ENCODE measurements at places on chromosomes 4 and X.

GRCh38 chr4:14241574-14241973 lies 614.0 kb upstream of the BOD1L1 start:
- DNase-seq = no peak
- H3K27ac ChIP-seq = no peak overlapping the region
- no peaks in the 10 kb centered on the region for H3K4me1 ChIP-seq

DNA sequence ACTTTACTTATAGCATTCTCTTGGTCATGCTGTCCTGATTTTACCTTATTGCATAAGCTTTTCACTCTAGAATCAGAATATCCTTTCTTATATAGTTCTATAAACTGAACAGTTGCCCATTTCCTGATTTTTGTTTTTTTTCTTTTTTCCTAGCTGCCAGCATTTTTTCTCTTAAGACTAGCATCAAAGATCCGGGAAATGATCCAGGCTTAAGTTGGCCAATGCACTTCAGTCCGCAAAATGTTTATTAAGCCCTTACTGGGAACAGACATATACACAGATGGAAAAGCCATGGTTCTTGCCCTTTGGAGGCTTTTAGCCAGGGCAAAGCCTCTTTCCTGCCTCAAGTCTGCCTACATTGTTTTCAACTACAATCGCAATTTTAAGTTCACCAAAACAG lies 10.1 kb upstream of the BMP2K start:
- H3K4me3 ChIP-seq = no peak overlapping the region
- H3K27me3 ChIP-seq = peaks cover 8% of the 10 kb centered on the region
- no peak overlapping the region for H3K27ac ChIP-seq
- no peaks in the 10 kb centered on the region for H3K36me3 ChIP-seq

- DNase-seq = no peak
- no peaks in the 10 kb centered on the region for H3K36me3 ChIP-seq
- no peak overlapping the region for H3K4me3 ChIP-seq
These were observed 74.6 kb downstream of the PABPC4L start for GRCh38 chr4:134126955-134127354.

DNA sequence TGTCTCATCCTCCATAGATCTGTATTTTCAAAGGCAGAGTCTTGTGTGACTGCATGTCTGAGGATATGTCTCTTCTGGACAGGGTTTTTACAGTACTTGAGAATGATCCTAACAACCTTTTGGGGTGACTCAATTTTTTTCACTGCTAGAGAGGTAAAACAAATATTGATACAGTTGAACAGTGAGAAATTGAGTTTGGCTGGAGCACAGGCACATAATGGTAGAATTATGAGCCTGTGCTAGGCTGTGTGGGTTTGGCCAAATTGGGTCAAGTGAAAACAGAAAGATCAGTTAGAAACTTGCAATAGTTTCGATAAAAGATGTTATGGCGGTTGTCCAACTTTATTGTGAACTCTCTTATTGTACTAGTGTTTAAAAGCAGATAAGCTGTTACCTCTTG lies 23.3 kb upstream of the EOLA2 start:
- H3K4me3 ChIP-seq = no peak overlapping the region
- peaks cover 19% of the 10 kb centered on the region for H3K36me3 ChIP-seq
- no peak for DNase-seq
- no peaks in the 10 kb centered on the region for H3K27me3 ChIP-seq
- peaks cover 2% of the 10 kb centered on the region for H3K4me1 ChIP-seq
- no peak overlapping the region for H3K27ac ChIP-seq

DNA sequence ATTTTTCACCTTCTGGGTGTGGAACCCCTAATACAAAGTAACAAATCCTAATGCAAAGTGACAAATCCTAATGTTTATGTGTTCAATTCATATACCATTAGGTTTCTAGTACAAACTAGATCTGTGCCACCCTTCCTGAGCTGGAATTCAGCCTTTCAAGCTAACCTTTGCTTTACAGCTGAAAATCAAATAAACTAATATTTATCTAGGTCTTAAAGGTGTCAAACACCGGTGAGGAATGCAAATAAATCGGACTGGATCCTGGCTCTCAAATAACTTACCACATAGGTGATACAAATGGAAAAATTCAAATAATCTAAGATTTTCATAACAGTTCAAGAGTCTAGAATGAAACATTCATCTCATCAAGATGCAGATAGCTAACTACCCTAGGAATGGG lies 11.6 kb downstream of the IRF2 start:
- H3K36me3 ChIP-seq = peaks cover 56% of the 10 kb centered on the region
- H3K27me3 ChIP-seq = no peaks in the 10 kb centered on the region
- peaks cover 63% of the 10 kb centered on the region for H3K4me1 ChIP-seq
- no peak for DNase-seq
- H3K4me3 ChIP-seq = no peak overlapping the region

GRCh38 chr4:158459085-158459820 lies 62.4 kb upstream of the RXFP1 start:
- no peak overlapping the region for H3K27ac ChIP-seq
- H3K4me1 ChIP-seq = no peaks in the 10 kb centered on the region
- no peak overlapping the region for H3K4me3 ChIP-seq
- no peaks in the 10 kb centered on the region for H3K36me3 ChIP-seq
- H3K27me3 ChIP-seq = no peaks in the 10 kb centered on the region

DNA sequence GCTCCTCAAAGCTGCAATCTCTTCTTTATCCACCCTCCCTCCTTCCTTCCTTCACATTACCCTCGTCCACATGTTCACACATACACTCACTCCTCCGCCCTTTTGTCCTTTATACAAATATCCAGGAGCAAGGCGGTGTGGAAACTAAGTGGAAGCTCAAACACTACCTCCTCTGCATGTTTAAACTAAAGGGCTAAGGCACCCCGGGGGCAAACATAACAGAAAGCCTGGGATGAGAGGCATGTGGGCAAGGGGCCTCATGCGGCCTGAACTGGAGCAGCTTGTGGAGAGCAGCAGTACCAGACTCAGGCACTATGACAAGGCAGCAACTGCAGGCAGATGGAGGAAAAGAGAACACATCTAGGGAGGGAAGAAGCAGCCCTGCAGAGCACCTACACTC lies 9.5 kb downstream of the MAB21L2 start:
- no peak overlapping the region for H3K27ac ChIP-seq
- no peaks in the 10 kb centered on the region for H3K27me3 ChIP-seq
- H3K4me1 ChIP-seq = no peaks in the 10 kb centered on the region
- peaks cover under 1% of the 10 kb centered on the region for H3K36me3 ChIP-seq

DNA sequence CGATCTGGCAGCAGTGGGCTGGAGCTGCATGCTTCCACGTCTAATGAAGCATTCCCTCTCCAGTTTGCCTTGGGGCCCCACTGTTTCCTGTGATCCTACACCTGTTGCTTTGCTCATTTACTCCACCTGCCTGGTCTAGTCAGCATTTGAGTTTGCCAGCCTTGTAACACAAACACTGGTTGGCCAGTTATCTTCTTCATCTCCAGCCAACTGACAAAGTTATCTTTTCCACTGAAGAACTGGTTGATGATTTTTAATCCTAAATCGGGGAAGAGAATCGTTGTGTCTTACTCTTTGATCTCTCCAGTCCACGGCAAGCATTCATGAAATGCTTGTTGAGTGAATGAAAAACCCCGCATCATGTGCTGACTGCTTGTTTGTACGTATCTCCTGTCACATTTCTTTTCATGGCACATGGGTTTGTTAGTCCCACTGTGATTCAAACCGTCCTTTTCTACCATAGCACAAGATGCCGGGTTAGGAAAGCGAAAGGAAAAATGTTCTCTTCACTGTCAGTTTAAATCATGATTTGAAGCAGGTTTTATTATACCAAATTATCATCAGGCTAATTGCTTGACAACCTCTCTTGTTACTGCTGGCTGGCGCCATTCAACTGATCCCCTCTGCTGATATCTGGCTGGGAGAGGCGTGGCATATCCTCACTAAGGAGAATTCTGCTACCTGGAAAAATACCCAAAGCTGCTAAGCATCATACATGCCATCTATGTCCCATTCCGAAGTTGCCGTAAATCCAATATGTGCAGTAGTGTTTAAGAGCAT lies 144.8 kb downstream of the SHROOM3 start:
- H3K4me3 ChIP-seq = no peak overlapping the region
- H3K27ac ChIP-seq = no peak overlapping the region
- no peak for DNase-seq
- H3K36me3 ChIP-seq = no peaks in the 10 kb centered on the region
- peaks cover 21% of the 10 kb centered on the region for H3K27me3 ChIP-seq

- H3K27ac ChIP-seq = no peak overlapping the region
- H3K27me3 ChIP-seq = peaks cover 6% of the 10 kb centered on the region
- H3K36me3 ChIP-seq = no peaks in the 10 kb centered on the region
- no peaks in the 10 kb centered on the region for H3K4me1 ChIP-seq
- H3K4me3 ChIP-seq = no peak overlapping the region
- no peak for DNase-seq
These were observed 17.4 kb upstream of the TMEM184C start for GRCh38 chr4:147599769-147600168.

GRCh38 chr4:176745902-176746301 lies 46.8 kb downstream of the VEGFC start:
- no peaks in the 10 kb centered on the region for H3K4me1 ChIP-seq
- no peak overlapping the region for H3K4me3 ChIP-seq
- H3K27ac ChIP-seq = no peak overlapping the region

DNA sequence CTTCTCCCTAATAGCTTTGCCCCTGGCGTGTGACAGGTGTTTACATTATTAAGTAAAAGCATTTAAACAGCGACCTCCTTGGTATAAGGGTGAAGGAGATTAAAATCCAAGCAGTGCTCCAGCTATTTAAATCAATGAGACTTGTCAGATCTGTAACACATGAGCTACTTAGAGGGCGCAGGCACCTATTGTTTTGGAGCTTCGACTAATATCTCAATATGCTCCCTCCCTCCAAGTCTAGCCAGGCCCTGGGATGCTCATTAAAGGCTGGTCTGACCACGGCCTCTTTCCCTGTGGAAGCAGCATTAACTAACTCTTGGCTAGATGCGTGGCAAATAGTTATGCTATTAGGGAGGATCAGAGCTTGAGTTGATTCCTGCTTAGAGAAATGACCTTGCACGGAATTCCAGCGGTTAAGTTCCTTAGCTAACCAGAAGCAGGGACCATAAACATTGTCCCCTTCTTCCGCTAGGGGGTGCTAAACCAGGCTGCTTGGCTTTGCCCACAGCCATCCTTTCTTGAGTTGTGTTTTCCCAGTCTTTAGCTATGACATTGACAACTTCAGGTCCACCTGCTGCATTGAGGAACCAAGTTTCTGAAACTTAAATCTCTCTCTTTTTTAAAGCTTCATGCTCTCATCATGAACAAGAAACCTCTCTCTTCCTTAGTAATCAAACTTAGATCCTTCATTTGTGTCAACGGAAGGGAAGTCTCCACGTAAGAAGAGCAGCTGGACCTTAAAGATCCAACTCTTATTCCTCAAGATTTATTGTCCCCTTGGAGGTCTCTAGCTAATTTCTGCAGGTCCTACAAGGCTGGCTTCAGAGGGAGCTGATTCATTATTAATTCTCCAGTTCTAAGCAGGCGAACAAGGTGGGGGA lies 80.7 kb upstream of the IGFBP7 start:
- no peak overlapping the region for H3K27ac ChIP-seq
- no peak for DNase-seq
- H3K4me3 ChIP-seq = no peak overlapping the region

- no peak for DNase-seq
- H3K27ac ChIP-seq = no peak overlapping the region
- no peaks in the 10 kb centered on the region for H3K36me3 ChIP-seq
- H3K27me3 ChIP-seq = no peaks in the 10 kb centered on the region
These were observed 50.3 kb downstream of the WDFY3 start for GRCh38 chr4:84916227-84916626.

DNA sequence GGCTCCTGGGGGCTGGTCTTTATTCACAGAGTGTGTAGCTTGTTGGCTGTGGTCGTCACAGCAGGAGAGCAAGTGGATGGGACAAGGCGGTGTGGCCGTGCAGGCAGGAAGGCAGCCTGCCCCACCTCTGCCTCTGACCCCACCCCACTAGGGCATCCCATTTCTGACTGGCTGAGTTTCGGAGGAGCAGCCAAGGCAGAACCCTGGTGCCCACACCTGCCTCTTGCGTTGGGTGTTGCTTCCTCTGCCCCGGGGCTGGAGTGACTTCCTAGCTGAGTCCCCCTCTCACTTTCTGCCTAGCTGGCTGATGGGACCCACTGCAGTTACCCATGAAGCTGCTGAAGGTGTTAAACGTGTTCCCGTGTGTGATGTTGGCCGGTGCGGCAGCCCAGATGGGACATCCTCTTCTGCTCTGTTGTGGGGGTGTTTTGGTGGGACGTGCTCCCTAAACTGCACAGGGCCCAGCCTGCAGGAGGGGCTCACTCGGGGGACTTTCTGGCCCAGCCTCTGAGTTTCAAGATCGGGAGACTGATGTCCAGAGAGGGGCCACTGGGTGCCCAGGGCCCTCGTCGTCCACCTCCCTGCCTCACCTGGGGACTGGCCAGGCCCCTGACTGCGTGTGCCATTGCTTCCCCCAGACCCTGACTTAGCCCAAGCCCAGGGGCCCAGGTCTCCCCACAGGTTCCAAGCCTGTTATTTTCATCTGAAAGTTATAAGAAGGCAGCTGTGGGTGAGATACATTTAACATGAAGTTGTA lies 101.5 kb downstream of the PSAPL1 start:
- H3K27ac ChIP-seq = no peak overlapping the region
- no peaks in the 10 kb centered on the region for H3K27me3 ChIP-seq
- no peaks in the 10 kb centered on the region for H3K4me1 ChIP-seq
- no peak overlapping the region for H3K4me3 ChIP-seq
- no peaks in the 10 kb centered on the region for H3K36me3 ChIP-seq
- DNase-seq = no peak

GRCh38 chrX:20147561-20147960 lies 5.9 kb upstream of the EIF1AX start:
- no peaks in the 10 kb centered on the region for H3K27me3 ChIP-seq
- no peak overlapping the region for H3K27ac ChIP-seq
- H3K4me3 ChIP-seq = no peak overlapping the region
- H3K4me1 ChIP-seq = peaks cover 15% of the 10 kb centered on the region
- DNase-seq = no peak

DNA sequence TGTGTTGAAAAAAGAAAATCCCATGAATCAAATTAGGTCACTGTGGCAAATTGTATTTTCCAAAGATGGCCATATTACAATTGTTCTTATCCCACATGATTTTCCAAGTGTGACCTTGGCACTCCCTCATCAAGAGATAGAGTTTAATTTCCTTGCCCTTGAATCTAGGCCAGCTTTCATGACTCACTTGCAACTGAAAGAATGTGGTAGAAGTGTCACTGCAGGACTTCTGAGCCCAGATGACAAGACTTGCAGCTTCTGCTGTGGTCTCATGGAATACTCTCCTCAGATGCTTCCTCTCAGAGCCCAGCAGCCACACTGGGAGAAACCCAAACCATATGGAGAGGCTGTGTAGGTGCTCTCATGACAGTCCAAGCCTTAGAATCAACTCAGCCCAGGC lies 139.0 kb downstream of the ADAMTS3 start:
- H3K27me3 ChIP-seq = no peaks in the 10 kb centered on the region
- H3K27ac ChIP-seq = no peak overlapping the region
- no peak overlapping the region for H3K4me3 ChIP-seq
- no peaks in the 10 kb centered on the region for H3K36me3 ChIP-seq
- H3K4me1 ChIP-seq = no peaks in the 10 kb centered on the region

DNA sequence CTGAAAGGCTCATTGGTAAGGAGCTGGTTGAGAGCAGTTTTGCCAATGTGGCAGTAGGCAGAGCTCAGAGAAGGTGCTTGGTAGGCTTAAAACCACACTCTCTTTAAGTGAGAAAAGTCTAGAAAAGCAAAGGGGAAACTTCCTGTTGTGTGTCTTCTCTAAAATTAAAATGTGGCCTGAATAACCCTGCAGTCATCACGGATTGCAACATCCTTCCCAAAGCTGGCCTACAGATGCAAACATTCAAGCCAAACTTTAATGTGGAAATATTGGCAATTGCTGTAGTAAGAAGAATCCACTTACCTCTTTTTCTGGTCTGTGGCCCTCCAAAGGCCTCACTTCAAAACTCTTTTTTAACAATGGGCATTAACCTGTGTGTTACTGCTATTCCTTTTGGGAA lies 348.5 kb downstream of the OPHN1 start:
- no peaks in the 10 kb centered on the region for H3K27me3 ChIP-seq
- no peaks in the 10 kb centered on the region for H3K36me3 ChIP-seq
- no peaks in the 10 kb centered on the region for H3K4me1 ChIP-seq
- no peak overlapping the region for H3K4me3 ChIP-seq
